ENCODE measurements at places on chromosomes 12 and 14. TPM values are rescaled to one million over a fixed set of nuclear protein-coding genes. Genes with fewer than 3 reads are reported as not detected.

The FSCB gene
- not detected for total RNA-seq

DNA sequence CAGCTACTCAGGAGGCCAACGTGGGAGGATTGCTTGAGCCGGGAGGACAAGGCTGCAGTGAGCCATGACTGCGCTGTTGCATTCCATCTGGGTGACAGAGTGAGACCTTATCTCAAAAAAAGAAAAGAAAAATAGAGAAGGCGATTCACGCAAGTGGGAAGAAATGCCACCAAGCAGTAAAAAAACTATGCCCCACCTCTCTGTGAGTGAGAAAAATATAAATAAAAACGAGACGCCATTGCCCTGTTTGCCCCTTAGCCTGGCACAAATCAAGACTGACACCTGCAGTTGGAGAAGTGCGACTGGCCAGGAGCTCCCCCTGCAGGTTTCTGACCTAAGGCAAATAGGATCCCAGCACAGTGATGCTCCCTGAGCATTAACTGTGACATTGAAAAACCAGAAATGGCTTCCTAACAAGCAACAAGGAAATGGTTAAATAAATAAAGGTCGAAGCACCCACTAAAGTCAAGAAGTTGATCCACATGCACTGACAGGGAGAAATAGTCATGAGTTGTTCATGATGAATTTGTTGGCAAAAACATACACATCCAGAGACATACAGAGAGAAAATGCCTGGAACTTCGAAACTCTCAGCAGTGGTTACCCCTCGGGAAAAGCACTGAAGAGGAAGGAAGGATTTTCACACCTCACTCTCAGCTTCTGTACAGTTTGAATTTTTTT, 21.1 kb downstream of the GSC start:
- DNase-seq = no peak

GRCh38 chr12:19299765-19300164, 139.5 kb upstream of the AEBP2 start:
- DNase-seq = peak; percentile 16

DNA sequence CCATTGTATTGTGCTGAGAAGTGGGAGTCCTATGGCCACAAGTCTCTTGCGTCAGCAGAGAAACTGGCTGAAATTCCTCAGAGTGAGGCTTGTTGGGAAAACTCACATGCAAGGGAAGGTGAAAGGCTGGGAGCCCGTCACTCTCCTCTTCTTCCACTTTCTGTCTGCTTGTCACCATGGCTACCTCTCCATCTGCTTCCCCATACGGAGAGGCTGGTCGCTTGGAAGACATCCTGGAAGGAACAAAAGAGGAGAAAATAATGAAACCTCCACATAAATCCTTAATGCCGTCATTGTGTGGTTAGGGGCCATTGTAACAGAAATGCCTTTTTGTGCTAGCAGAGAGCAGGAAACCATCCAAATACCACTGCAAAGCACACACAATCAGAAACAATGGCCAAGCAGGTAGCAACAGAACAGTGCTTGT, 53.7 kb downstream of the SOX5 start:
- no peak for DNase-seq

DNA sequence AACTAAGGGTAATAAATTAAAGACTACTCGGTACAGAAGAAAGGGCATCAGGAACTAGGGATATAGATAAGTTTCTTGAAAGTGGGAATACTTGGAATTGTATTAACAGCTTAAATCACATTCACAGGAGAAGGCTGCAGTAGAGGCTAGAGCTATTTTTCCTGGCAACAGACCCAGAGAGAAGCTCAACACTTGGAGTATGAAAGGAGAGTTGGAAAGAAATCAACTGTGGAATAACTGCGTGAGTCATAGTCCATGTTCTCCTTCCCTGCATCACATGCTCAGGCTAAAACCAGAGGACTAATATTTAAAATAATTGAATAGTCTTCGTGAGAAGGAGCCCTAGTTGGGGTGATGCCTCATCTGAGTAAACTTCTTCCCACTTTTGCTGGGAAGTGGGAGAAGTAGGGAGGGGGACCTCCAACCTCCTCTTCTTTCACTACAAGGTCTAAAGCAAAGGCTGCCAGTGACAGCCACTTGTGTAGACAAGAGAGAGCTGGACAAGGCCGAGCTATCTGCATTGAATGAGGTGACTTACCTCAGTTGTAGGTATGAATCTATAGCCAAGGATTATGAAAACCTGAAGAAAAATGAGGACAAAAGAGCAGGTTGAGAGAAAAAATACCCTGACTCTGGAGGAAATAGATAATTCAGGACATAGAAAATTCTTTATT, 32.7 kb downstream of the DYRK2 start:
- DNase-seq = peak; percentile 91
